ENCODE measurements at places on chromosomes 1 and 21.
A peak's percentile ranks its signal among the peaks of the same experiment; 100 is the strongest.

DNA sequence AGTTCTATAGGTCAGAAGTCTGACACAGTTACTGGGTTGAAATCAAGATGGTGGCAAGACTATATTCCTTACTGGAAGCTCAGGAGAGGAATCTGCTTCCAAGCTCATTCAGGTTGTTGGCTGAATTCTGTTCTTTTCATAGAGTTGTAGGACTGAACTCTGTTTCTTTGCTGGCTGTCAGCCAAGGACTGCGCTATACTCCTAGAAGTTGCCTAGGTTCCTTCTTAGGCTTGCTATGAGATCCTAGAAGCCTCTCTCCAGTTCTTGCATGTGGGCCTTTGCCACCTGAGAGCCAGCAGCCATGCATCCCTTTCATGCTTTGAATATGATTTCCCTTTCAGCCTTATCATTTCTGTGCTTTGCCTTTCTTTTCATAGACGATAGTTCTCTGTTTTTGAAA lies 176.4 kb downstream of the RPS6KC1 start:
- no peak for DNase-seq

- DNase-seq = no peak
Measured at GRCh38 chr1:23553231-23554126, 5.8 kb downstream of the ID3 start.

- DNase-seq = peak; percentile 57
Measured at GRCh38 chr1:210400043-210400840, 71.5 kb downstream of the HHAT start.

DNA sequence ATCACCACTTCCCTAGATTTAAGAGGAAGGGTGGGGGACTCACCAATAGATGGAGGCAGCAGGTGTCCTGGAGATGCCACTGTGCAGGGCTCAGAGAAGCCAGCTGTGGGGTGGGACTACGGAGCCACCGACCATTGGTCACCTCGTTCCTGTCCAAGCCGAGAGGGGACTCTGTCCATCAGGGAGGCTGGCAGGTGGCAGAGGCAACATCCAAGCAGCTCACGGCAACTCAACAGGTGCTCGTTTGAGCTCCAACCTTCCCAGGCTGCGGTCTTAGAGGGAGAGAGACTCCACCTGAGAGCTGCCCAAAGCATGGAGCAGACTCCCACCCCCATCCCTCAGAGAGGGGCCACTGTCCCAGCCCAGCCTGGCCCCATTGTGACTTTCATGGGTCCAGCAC lies 71.4 kb downstream of the IGSF21 start:
- no peak for DNase-seq

- DNase-seq = no peak
Measured at GRCh38 chr1:5985250-5985649, 7.0 kb downstream of the NPHP4 start.
